ENCODE measurements at places on chromosomes 16 and 17.

GRCh38 chr17:40331743-40332641, 23.0 kb downstream of the RARA start:
- DNase-seq: peak; percentile 81

DNA sequence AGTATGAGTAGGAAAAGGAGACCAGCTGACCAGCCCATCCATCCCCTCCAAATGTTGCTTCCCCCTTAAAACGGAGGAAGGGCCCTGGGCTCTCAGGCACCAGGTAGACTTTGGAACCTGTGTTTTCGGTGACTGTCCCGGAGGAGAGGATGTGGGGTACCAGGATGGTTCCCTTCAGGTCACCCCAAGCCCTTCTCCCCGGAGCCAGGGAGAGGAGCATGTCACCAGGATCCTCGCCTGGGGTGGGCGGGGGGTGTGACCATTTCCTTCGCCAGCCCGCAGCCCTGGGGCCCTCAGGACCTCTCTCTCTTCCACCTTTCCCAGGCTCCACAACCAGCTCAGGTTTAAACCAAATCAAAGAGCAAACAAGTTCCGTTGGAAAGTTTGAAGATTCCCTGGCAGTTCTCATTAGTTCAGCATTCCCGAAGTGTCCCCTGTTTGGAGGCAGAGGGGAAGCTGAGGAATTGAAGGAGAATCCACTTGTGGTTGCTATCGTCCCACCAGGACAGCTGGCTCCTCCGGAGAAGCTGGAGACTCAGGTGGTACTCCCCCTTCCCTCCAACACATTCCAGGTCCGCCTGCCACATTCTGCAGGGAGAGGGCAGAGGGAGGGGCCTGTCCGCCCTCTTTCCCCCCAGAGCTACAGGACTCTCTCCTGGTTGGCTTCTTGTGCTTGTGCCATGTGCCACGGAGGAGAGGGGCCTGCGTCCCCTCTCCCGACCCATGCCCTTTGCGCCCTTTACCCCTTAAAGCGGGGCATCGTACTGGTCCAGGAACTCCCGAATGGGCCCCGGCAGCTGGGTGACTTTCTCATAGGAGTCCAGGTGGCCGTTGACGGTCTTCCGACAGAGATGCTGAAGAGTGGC, 2.0 kb downstream of the SOCS3 start:
- no peak for DNase-seq

DNA sequence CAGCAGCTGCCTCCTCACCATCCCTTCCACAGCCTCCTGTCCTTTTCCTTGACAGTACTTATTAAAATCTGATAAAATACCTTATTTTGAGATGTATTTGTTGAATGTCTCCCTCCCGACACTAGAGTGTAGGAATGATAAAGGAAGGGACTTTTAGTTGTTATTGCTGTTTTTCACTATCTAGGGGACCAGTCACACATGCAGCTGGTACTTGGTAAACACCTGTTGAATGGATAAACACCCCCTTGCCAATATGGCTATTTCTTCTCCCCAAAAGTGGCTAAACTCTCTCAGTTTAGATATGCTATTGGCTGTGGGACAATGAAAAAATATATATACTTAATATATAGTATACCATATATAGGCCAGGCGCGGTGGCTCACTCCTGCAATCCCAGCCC, 96.7 kb downstream of the STX8 start:
- no peak for DNase-seq

GRCh38 chr17:80979547-80980378, 11.9 kb upstream of the CHMP6 start:
- DNase-seq: no peak

DNA sequence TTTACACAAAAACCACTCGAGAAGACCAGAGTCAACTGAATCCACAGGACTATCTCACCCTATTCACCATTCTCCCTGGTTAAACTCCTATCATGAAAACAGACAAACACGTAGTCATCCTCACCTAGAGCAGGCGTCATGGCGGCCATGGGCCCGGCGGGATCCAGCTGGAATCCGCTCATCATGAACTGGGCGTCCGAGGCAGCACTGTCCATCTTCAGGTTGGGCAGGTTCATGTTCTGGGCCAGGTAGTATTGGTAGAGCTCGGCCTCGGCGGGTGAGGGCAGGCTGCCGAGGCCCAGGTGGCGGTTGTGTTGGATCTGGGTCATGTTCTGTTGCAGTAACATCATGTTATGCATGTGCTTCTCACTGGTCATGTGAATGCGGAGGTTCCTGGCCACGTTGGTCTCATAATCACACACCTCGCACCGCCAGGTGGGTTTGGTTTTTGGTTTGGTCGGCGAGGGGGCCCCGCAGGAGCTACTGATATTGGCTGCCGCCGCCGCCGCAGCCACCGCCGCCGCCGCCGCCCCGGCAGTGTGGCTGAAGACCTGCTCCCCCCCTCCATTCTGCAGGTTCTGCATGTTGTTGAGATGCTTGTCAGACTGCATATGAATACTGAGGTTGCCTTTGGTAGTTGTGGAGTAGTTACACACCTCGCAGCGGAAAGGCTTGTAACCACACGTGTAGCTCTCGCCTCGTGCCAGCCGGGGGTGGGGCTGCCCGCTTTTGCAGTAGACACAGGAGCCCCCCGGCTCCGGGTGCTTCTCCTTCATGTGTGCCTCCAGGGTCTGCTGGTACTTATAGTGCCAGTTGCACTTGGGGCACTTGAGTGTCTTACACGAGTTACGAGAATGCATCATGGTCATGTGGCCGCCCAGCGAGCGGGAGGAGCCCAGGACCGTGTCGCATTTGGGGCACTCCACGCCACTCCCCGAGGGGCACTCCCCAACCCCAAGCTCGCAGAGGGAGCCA, 90.3 kb downstream of the ZFHX3 start:
- DNase-seq: no peak

DNA sequence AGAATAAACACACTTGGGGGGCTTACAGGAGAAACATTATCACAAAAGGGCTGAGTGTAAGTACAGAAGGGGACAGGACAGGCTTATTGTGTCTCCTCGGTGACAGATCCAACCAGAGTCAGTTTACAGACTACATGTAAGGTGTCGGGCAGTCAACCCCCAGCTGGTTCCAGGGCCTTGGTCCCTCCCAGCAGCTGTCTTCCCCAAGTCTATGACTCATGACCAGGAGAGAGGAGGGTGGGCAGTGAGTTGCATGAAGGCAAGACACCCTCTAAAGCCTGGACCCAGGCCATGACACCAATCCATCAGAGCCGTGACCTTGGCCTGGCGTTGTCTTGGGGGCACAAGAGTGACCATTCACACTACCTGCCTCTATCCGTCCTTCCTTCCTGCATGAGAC, 276.2 kb upstream of the CCL2 start:
- no peak for DNase-seq

- no peak for DNase-seq
Observed at GRCh38 chr16:70713824-70714223, 28.0 kb upstream of the MTSS2 start.

GRCh38 chr16:23320693-23321092, 18.6 kb downstream of the SCNN1B start:
- DNase-seq: no peak

GRCh38 chr16:47939680-47940079, 216.1 kb downstream of the ABCC12 start:
- DNase-seq: no peak

GRCh38 chr17:7932949-7933348, 943 bp downstream of the CNTROB start:
- no peak for DNase-seq

- peak; percentile 49 for DNase-seq
Observed at GRCh38 chr17:37506678-37507077, 17.0 kb downstream of the DUSP14 start.

DNA sequence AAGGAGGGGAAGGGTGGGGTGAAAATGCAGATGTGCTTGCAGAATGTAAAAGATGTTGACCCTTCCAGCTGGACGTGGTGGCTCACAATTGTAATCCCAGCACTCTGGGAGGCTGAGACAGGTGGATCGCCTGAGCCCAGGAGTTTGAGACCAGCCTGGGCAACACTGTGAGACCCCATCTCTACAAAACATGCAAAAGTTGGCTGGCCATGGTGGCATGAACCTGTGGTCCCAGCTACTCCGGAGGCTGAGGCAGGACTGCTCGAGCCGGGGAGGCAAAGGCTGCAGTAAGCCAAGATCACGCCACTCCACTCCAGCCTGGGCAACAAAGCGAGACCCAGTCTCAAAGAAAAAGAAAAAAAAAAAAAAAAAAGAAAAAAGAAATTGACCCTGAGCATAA, 17.8 kb downstream of the ATP1B2 start:
- no peak for DNase-seq

DNA sequence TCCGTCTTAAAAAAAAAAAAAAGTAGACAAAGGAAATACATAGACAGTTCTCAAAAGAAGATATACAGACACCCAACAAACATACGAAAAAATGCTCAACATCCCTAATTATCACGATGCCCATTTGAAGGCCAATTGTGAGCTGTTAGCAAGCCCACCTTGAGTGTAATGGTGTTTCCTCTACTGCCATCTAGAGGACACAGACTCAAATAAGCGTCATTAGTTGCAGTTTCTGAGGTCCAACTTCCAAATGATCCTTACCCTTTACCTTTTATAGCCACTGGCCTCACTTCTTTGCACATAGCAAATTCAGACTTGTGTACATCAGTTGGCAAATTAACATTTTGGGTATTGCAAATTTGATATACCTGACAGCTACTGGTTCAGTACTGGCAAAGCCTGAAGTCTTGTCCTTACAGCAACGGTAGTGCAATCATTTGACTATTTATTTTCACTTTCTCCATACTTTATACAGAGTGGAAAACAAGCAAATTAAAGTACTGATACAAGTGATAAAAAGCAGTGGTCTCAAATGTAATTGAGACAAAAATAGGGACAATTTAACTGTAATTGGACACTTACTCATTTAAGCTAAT, 536.3 kb upstream of the EEF2KMT start:
- no peak for DNase-seq

GRCh38 chr17:66791347-66791746, 43.6 kb upstream of the CACNG5 start:
- no peak for DNase-seq
